NCI-H226 (cell line): ENCODE measurements at places on chromosomes 12 and 14.

- DNase-seq: no peak
These were observed 26.4 kb downstream of the ACTN1 start for GRCh38 chr14:68952531-68953195.

GRCh38 chr12:76558684-76559399 lies 729 bp downstream of the OSBPL8 start:
- DNase-seq: peak; percentile 11

- DNase-seq: no peak
These were observed 26.5 kb downstream of the BMP4 start for GRCh38 chr14:53929871-53930715.

DNA sequence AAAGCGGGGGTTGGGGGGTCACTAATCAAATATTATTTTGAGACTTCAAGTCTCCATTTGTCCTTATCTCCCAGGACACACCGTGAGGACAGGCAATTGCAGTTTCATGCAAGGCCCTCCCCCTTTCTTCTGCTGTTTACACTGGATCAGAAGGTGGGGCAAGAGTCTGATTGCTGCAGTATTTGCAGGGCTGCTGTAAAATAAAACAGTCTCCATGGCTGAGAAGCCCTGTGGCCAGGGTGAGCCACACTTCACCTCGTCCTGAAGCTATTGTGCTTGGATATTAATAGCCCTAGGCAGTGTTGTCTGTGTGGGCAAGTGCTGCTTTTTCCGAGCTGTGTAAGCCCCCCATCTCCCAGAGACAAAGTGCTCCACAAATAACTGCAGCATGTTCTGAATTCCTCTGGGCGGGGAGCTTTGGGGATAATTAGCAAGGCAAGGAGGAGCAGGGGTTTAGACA lies 187.4 kb upstream of the NTF3 start:
- no peak for DNase-seq

- no peak for DNase-seq
These were observed 424.4 kb downstream of the DAD1 start for GRCh38 chr14:22164616-22165015.

- DNase-seq: no peak
These were observed 2.6 kb downstream of the FBRSL1 start for GRCh38 chr12:132492522-132492921.

GRCh38 chr12:90280564-90281058 lies 572.0 kb upstream of the ATP2B1 start:
- DNase-seq: peak; percentile 53

GRCh38 chr14:94100847-94101246 lies 9.7 kb upstream of the IFI27 start:
- peak; percentile 9 for DNase-seq

DNA sequence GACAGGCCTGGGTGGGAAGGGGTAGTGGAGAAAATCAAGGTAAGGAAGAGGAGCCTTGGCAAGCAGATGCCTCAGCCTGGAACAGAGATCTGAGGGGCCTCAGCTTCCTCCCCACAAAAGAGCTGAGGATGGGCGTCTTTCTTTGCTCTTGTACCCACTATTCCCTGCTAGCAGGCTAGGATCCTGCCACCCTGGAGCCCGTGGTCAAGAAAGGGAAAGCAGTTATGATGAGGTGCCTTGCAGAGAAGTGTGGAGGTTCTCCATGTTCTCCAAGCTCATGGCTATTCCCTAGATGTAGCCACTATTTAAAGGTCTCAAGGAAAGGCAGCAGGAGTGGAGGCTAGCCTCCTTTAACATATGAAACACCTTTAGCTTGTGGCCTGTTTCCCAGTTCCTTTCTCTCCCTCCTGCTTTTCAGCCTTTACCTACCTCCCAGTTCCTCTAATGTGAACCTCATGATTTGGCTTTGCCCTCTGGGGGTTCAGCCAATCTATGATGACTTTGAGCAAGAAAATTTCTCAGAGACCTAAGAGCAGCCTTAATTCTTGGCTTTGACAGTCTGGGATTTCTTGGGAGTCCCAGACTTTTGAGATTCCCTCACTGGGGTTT lies 1.1 kb downstream of the IKZF4 start:
- no peak for DNase-seq

- no peak for DNase-seq
These were observed 193.7 kb upstream of the HMGA2 start for GRCh38 chr12:65630555-65630954.

DNA sequence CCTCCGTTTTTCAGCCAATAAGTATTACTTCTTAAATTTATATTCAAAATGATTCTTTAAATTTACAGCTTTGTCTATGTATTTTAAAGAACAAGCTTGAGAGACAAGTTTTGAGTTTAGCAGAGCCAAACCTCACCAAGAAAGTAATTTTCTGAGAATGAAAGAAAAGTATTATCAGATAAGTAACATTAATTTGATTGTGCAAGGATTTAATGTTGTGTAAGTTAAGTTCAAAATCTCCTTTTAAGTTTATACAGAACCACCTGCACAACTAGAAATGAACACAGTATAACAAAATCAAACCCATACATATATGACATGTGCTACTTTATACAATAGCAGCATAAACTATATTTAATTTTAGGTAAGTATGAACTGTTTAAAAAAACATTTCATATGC lies 63.5 kb downstream of the SYT10 start:
- no peak for DNase-seq

DNA sequence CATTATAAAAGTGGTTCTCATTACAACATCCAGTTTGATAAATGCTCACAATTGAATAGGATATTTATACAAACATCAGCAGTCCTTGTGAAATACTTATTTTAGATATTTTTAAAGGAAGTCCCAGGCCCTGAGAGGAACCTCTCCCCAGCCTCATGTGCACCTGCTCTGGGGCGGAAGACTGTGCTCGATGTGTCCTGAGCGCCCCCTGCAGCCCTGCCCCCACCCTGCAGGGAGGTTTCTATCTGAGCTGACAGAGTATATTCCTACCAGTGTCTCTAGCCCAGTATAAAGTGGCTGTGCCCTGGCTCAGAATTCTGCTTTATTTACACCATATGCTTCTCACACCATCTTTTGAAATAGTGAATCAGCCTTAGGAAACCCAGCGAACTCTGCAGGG lies 1349.1 kb downstream of the TMEM121 start:
- DNase-seq: no peak

DNA sequence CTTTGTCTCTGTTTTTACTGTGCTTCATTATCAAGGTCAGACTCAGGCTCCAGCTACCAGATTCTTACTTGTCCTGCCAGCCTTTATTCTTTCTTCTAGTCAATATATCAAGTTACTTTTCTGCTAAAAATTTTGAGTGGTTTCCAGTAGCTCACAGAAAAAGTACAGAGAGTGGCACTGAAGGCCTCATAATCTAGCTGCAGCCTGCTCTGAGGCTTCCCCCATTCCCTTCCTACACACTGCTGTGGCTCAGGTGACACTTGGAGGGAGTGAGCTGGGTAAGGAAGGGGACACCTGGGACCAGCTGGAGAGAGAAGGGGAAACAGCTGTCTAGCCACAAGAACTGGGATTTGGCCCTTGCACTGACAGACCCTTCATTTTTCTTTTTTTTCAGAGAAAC lies 25.4 kb downstream of the TTC6 start:
- no peak for DNase-seq

GRCh38 chr12:18120899-18121298 lies 30.9 kb upstream of the RERGL start:
- no peak for DNase-seq

DNA sequence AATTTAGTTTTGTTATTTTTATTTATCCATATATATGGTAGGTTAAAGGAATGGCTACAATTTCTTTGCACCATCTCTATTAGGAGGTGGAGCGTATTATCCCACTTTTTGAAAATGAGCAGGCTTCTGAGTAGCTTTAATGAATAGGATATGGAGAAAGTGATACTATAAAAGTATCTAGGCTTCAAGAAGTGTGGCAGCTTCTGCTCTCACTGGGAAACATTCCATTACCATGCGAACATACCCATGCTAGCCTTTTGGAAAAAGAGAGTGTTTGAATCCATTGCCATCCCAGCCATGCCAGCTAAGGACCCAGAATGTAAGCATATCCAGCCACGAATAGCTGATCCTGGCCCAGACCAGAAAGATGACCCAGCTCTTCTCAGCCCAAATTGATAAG lies 107.3 kb downstream of the SLC38A4 start:
- DNase-seq: no peak

DNA sequence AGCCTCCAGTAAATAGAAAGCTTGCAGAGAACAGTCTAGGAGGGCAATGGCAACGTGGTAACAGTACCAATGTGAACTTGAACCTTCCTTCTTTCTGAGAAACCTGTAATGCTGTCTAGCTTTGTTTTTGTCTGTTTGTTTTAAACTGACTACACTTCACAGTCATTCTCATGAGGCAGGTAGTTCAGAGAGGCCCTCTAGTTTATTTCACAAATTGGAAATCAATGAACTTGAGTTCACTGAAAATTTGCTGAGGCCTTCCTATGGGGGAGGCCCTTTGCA lies 2.9 kb upstream of the ATP2A2 start:
- no peak for DNase-seq

DNA sequence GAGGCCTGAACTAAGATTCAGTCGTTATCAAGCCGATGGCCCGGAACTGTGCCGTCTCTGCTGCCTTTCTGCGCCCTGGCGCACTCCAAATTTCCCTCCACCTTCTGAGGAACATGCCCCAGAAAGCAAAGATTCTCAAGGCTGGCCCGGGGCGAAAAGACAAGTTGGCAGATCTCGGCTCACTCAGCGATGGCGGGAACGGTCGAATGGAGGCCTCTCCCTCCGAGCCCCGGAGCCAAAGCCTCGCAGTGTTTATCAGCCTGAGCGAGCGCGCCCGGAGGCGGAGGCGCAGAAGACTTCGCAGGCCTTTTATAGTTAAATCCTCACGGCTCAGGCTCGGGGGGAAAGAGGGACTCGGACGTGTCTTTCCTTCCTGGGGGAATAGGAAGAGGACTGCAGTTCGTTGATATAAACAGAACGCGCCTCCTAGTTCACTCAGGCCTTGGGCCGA lies 5.6 kb downstream of the TBX5 start:
- DNase-seq: no peak

DNA sequence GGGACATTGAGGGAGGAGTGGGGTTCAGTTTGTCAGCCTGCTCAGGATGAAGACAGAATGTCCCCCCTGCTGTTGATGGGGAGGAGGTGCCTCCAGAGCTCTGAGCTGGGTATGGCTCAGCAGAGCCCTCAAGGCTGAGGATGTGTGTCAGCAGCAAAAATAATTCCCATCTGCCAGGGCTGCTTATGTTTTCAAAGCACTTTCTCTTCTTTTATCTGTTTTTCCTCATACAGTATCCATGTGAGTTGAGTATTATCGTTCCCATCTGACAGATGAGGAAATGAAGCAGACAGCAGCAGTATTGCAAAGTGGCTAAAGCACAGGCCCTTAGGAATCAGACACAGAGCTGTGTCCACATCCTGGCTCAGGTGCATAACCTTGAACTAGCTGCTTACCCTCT lies 94.1 kb downstream of the SLC8A3 start:
- no peak for DNase-seq

GRCh38 chr14:20262642-20263128 lies 23.6 kb downstream of the OR11H4 start:
- peak; percentile 83 for DNase-seq

- DNase-seq: peak; percentile 46
These were observed 195.6 kb upstream of the KRR1 start for GRCh38 chr12:75706786-75707605.

GRCh38 chr12:97259098-97259497 lies 203.5 kb upstream of the RMST start:
- DNase-seq: no peak

- DNase-seq: no peak
These were observed 15.3 kb downstream of the CFAP251 start for GRCh38 chr12:121933522-121934308.

GRCh38 chr12:58712976-58713375 lies 207.3 kb downstream of the LRIG3 start:
- DNase-seq: no peak

DNA sequence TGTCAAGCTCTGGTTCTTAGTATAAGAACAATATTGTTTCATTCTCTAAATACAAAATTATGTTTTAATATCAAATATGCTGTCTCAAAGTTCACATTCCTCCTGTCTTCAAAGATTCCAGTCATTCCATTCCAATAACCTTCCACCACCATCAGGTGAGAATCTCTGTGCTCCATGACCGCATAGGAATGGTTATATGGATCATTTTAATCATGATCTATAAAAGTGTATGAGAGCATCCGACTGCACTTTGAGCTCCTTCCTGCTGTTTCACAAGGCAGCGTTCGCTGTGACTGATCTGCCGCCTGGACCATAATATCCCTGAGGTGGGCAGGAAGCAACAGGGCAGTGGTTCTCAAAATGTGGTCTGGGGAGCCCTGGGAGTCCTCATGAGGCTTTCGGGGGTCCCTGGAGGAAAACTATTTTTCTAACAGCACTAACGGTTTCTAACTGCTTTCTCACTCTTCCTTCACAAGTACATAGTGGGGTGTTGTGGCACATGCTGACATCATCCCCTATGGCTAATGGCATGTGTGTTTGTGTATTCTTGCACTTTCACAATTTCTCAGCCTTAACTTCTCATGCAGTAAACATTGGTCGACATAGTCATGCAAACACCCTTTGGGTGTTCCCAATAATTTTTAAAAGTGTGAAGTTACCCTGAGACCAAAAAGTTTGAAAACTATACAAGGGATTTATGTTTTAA lies 137.4 kb downstream of the ANO2 start:
- no peak for DNase-seq

DNA sequence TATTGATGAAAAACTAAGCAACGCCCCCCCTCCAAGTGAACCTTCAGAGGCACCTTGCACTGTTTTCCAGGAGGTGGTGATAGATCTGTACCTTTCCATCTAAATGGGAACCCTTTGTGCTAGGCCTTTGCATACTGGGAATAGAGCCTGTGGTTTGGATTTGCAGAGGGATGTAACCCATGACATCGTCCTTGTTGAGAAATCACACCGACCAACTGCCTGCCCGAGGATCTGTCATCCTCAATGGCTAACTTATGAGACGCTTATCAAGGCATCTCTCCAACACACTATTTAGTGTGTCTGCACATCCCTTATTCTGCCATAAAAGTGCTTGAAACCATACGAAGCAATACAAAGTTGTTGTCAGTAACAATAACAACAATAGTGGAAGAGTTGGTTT lies 22.9 kb downstream of the NTN4 start:
- peak; percentile 61 for DNase-seq

- DNase-seq: no peak
These were observed 835.8 kb upstream of the FLRT2 start for GRCh38 chr14:84694161-84694560.

DNA sequence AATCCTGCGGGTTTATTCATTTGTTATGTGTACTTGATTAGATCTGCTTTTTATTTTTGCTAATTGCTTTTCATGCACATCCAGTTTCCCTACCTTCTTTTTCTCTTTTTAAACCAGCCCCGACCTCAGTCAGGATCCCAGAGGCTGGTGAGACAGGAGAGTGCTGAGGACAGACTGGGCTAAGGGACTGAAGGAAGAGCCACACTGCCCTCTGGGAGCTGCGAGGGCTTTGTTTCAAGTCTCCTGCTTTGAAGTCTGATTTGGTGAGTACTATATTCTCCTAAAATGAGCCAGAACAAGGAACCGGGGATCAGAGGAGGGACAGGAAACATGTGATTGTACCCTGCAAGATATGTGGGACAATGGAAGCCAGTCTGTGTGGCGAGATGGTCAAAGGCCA lies 23.9 kb downstream of the PRICKLE1 start:
- no peak for DNase-seq
